ENCODE measurements at places on chromosomes 12 and 14.

- no peak for DNase-seq
These were observed 27.4 kb upstream of the ABCD2 start for GRCh38 chr12:39646963-39647362.

- DNase-seq: no peak
These were observed 143.7 kb downstream of the PIWIL1 start for GRCh38 chr12:130481392-130481879.

DNA sequence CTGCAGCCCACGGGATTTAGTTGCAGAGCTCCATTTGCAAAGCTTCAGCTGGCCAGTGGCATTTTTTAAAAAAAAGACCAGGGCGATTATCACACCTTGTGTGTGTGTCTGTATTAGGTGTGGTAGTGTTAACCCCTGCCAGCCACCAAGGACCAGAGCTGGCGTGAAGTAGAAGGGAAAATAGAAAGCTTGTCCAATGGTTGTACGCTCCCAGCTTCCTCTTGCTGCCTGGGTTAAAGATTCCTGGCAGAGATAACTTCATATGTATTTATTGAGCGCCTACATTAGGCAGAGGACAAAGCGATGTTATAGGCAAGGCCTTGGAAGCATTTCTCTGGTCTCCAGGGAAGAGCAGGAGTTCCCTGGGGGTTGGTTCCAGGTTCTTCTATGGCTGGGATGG, 3.2 kb downstream of the JDP2 start:
- no peak for DNase-seq

- no peak for DNase-seq
These were observed 248.1 kb downstream of the AEBP2 start for GRCh38 chr12:19687371-19687770.

- DNase-seq: no peak
These were observed 15.8 kb downstream of the ITPR2 start for GRCh38 chr12:26817183-26817591.

GRCh38 chr12:11186837-11187236, at the start of gene TAS2R42:
Gene TAS2R42 (minus strand): TSS chr12:11186937. CDS start chr12:11186937, 0 bp downstream.
- DNase-seq: no peak

GRCh38 chr12:113302466-113302865, 32.4 kb downstream of the SLC8B1 start:
- no peak for DNase-seq

DNA sequence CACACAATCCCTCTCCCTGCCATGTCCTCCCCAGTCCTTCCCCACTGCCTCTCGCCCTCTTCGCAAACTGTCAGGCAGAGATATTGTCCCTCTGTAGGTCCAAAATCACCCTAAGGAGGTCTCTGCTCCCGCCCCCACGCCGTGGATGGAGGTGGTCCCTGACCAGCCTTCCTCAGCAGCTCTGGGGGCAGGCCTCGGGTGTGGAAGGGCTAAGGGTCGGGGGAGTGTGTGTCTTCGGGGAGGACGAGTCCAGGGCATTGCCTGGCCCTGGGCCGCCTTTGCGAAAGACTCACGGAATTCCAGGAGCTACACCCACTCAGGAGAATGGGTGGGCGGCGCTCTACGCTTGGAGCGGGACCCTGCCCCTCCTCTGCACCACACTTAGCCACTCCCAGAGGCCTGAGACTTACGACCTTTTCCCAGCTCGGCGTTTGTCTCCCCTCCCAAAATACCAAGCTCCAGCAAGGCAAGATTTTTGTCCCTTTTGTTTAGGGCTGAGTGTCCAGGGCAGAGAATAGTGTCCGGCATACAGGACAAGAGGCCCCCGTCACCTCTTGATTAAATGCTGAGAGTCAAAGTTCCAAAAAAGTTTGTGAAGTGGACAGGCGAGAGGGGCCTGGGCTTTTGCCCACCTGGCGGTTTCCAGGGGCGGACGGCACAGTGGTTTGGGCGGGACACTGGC, 881 bp downstream of the PYGL start:
- peak; percentile 64 for DNase-seq

- DNase-seq: no peak
These were observed 17.6 kb upstream of the CRIP2 start for GRCh38 chr14:105456736-105457617.

Measured in WTC11 (cell line).